ENCODE measurements at places on chromosomes 2 and 18. TPM values are rescaled to one million over a fixed set of nuclear protein-coding genes. Genes with fewer than 3 reads are reported as not detected.

- DNase-seq: no peak
Measured at GRCh38 chr18:55400081-55400480, 187.9 kb downstream of the TCF4 start.

DNA sequence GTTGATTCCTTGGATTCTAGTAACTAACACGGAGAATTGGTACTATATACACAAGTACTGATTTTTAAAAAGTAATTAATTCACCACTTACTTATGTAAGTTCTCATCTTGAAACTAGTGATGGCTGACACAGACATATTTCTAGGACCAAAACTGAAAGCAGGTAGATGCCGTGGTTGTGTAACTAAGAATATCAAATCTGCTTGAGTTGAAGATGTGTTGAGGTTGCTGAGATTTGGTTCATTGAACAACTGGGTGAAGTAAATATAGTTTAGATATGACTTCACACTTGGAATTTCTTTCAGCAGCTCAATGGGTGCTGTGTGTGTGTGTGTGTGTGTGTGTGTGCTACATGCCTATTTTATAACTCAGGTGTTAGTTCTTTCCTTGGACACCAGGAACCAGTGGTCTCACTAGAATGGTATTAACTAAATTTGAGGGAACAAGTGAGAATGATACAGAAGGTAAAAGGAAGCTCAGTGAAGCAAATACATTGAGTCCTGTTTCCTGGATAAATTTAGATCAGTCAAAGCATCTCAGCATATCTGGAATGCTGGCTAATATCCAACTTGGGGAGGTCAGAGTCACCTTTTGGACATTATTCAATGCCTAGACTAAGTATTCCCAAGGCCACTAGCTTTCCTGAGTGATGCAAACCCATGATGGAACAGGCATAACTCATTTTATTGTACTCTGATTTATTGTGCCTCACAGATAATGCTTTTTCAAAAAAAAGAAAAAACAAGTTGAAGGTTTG lies 110.7 kb upstream of the ZEB2 start:
- DNase-seq: no peak

DNA sequence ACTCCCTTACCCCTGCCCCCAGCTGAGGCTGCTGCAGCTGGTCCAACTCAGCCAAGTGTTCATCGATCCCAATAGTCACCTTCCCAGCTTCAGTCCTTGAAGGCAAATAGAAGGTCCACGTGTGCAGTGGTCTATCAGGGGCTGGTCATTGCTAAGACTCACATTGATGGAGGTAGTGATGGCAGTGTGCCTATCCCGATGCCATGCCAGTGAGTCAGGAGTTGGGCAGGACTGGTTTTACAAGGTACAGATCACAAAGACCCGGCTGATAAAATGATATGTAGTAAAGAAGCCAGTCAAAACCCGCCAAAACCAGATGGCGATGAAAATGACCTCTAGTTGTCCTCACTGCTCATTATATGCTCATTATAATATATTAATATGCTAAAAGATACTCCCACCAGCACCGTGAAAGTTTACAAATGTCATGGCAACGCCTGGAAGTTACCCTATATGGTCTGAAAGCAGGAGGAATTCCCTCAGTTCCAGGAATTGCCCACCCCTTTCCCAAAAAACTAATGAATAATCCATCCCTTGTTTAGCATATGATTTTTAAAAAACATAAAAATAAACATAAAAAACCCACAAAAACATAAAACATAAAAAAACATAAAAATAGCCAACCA lies 2.9 kb upstream of the C2orf80 start:
- DNase-seq: no peak

DNA sequence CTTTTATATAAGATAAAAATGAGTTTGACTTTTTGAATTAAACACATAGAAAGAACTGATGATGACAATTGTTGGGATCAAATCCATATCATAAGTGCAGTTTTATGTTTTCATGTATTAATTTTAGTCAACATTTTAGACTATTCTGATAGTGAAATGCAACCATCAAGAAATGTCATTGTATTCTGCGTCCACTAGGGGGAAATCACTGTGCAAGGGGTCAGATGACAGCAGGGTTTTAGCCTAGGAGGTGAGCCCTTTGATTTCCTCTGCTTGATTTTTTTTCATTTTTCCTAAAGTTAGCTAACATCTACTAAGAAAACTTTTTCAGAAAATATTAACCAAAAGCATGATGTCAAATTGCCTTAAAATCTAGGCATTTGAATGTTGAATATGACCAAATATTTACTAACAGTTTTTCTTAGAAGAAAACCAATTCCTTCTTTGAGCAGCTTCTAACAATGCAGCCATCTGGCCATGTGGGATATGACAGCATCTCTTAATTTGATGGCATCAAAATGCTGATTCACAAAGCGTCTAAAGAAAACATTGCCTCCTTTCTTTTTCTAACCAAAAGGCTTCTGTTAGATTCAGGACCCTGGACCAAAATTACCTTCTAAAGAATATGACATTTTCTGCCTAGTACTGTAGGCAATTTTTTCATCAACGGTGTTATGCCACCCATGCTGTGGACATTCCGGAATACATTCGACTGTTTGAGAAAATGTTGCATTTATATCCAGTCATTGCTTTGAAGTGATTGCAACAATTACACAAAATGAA lies 141.5 kb downstream of the SPHKAP start:
- no peak for DNase-seq

DNA sequence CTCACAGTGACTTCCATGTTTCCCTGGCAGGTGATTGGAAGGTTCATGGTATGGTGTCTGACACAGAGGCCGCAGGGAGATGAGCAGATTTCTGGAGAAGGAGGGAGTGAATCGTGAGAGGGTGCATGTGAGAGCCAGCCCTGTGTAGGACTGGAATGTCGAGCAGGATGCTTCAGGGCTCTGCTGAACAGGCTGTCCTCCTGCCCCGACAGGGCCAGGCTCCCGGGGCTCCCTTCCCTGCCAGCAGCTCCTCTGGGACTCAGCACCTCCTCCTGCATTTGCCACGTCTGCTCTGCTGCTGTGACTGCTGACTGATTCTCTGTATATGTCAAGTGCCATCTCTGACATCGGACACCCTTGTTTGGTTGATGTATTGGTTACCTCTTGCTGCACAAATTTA lies 38.5 kb upstream of the INHBB start:
- no peak for DNase-seq

DNA sequence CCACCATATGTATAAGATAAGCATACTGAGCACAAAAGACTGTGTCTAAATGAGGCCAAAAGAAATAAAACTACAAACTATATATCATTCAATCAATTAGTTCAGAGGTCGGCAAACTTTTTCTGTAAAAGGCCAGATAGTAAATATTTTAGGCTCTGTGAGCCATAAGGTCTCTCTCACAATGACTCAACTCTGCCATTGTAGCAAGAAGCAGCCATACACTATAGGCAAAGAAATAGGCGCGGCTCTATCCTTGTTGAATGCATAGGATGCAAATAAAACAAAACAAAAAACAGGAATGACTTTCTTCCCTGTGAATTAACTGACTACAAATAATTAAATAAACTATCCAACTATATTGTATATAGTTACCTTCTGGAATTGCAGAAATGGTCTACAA lies 8.6 kb upstream of the CCDC88A start:
- DNase-seq: no peak

- DNase-seq: no peak
Measured at GRCh38 chr18:456361-457139, 44.0 kb downstream of the COLEC12 start.

DNA sequence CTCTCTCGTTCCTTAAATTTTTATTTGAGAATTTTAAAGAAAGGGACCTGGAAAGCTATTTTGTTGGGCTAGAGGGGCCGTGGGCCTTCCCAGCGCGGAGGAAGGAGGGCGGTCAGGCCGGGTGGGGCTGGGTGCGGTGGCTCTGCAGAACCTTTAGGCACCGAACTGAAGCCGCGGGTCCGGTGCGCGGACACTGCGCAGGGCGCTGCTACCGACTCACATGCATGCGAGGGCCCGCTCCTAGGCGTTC lies 1.6 kb upstream of the TWIST2 start:
- DNase-seq: no peak

The MARCO gene
- not detected for polyA plus RNA-seq

The CBLN2 gene
- 11.4 TPM for polyA plus RNA-seq

The CAPN14 gene
- 0.07 TPM for polyA plus RNA-seq

The MAP2 gene
- polyA plus RNA-seq: 34.3 TPM

The SCN2A gene
- 2.5 TPM for polyA plus RNA-seq

The POTEJ gene
- 0.12 TPM for polyA plus RNA-seq

The RAD51AP2 gene
- polyA plus RNA-seq: 0.24 TPM

The UGT1A4 gene
- polyA plus RNA-seq: not detected

Data from right renal pelvis (tissue), 4 donors.